NCI-H748 treated with DMSO at 0.1 percent for 48 hours (cell line): ENCODE measurements at places on chromosomes 2 and 18.
A peak's percentile ranks its signal among the peaks of the same experiment; 100 is the strongest.

GRCh38 chr18:10659000-10659399 is 133.2 kb downstream of the NAPG start:
- peak; percentile 75 for DNase-seq

DNA sequence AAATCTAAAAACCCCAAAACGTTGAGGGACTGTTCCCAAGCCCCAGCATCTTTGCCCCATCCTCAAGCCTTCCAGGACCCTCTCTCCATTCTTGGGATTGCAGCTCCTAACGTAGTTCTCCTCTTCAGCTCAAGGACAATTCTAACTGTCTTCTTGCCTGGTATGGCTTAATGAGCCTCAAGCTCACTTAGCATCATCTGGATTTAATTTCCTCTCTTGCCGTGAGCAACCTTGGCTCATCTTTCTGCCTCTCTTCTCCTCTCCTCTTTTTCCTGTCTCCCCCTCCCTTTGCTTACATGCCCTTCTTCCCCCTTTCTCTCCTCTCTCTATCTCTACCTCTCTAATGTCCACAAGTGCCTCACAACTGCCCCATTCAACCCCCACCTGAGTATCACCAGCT is 44.2 kb downstream of the TACR1 start:
- no peak for DNase-seq

GRCh38 chr2:33314541-33314940 is 161.9 kb upstream of the RASGRP3 start:
- DNase-seq: no peak

DNA sequence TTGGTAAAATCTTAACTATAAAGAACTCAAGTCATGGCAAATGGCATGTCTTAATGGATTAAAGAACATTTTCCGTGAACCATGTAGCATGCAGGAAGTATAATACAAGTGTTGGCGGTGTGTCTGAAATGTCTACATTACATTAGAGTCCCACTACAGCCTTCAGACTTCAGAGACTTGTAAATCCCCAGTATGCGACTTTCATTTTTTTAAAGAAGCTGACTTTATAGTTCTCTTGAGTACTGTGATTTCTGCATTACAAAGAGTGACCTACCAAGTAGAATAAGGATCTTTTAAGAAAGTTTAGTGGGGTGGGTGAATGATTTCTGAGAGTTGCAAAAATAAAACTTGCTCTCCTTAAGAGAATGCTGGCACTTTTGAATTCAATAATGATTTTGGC is 140.7 kb upstream of the FN1 start:
- DNase-seq: no peak

DNA sequence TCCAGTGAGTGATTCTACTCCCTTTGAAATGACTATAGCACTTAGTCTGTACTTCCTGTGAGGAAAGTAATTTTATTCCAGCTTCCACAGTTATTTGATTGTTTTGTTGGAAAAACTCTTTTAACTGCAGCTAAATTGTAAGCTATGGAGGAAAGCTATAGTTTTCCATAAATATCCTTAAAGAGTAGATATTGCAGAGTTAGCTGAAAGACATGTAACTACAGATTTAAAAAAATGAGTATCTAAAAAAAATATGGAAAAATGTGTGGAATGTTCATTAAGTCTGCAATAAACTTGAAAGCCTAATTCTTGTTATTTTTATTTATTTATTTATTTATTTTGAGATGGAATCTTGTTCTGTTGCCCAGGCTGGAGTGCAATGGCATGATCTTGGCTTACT is 56.8 kb upstream of the AQP4 start:
- DNase-seq: no peak

DNA sequence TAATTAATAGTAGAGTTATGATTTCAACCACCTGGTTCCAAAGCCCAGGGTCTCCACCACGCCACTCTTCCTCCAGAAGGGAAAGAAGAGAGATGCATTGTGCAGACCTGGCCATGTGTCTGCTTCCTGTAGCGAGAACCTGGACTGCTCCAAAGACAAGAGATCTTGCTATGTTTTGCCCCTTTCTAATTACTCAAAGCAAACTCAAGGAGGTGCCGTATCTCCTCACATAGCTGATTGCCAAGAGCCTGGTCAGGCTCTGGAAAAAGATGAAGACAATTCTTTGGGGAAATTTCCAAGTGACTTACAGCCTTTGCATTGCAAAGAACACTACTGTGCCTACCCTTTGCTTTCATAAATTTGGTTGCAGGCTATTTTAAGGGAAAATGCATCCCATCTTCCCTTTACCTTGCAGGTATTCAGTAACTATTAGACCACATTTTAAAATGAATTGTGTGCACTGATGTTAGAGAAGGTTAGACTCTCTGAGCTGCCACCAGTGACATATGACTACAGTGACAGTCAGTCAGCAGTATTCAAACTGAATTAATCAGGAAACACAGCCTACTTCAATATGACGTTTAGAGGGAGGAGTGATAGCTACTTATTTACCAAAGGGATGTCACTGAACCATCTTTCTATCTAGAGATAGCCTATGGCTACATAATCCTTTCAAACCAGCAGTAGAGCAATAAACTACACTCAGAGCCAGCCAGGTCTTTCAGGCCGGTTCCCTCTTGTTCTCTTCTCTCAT is 842.1 kb upstream of the FANCL start:
- DNase-seq: no peak

DNA sequence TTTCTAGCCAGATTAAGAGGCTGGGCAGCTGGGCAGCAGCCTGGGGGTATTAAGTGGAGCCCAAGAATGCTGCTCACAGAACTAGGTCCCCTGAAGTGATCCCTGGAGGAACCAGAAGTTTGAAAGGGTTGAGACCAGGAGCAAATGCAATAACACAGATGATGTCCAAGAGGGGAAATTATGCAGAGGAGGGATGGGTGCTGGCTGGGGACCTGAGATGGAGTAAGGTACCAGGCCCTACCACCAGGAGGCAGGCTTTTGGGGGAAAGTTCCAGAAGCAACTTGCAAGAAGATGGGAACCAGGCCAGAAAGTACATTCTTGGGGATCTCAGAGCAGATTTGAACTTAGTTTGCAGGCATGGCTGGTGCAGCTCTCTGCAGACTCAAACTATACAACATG is 175.1 kb downstream of the NCK2 start:
- DNase-seq: no peak

GRCh38 chr2:202610380-202610779 is 24.4 kb upstream of the FAM117B start:
- DNase-seq: no peak

DNA sequence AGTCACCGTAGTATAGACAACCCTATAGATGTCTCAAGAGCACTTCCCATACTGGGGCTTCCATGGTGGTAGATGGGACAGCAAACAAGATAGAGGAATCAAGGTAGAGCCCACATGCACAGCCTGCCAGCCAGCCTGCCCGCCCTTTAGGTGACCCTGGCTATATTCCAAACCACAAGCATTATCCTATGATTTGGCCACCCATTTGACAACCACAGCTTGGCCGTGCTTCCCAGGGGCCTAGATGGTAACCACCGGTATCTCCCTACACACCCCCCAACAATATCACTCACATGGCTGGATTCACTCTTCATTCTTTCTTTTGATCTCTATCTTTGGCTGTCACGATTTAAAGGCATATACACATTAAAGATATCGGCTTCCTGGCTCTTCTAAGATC is 85.3 kb downstream of the CDK15 start:
- no peak for DNase-seq

- DNase-seq: no peak
These were observed 1.1 kb upstream of the EPC2 start for GRCh38 chr2:148643421-148643820.
